K562 (cell line): ENCODE measurements at places on chromosomes 11 and 22. TPM values are rescaled to one million over a fixed set of nuclear protein-coding genes. Genes with fewer than 3 reads are reported as not detected.

DNA sequence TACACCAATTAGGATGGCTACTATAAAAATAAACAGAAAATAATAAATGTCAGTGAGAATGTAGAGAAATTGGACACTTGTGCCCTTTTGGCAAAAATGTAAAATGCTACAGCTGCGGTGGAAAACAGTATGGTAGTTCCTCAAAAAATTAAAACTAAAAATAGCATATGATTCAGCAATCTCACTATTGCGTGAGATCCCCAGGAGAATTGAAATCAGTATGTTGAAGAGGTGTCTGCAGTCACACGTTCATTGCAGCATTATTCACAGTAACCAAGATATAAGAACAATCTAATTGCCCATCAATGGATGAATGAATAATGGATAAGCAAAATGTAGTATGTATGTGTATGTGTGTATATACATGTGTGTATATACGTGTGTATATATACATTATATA is 6.8 kb downstream of the OR52N2 start:
- DNase-seq: peak; percentile 23

- no peak for DNase-seq
Measured at GRCh38 chr11:20559523-20560300, 39.7 kb upstream of the SLC6A5 start.

- DNase-seq: no peak
Measured at GRCh38 chr22:30828187-30829155, 133.8 kb downstream of the OSBP2 start.

DNA sequence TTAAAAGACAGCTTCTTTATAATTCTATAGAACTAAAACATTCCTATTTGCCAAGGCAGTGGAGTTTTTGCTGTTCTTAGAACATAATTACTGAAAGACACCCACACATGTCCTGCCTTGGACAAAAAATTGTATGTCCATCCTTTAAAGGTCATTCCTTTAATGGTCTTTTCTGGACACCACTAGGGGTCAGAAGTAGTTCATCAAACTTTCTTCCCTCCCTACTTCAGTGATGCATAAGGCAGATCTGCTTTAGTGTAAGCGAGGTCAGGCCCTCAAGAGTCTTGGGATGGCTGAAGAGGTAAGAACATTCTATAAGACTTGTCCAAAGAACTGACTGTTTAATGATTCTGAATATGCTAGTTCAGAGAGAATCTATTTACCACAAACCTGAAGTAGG is 4.3 kb upstream of the OR51V1 start:
- peak; percentile 73 for DNase-seq

MYBPC3 gene
- not detected in 2 replicates for total RNA-seq

- no peak for DNase-seq
Measured at GRCh38 chr11:113014262-113015097, 53.3 kb downstream of the NCAM1 start.

DNA sequence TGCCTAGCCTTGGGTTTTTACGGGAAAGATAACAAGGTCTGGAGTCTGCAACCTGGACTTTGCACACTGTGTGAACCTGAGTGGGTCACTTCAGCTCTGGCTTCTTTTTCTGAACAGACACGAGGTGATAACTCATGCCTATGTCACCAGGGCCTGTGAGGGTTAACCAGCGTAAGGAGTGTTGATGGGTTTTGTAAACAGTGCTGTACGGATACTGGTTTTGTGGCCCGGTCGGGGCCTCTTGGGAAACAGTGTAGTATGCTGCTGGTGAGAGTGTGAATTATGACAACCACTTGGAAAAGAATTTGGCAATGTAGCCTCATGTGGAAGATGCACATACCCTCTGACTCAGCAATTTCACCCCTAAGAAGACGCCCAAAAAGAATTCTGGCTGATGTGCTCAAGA is 266.8 kb downstream of the MN1 start:
- DNase-seq: no peak

GRCh38 chr11:22520521-22520920 is 105.1 kb downstream of the FANCF start:
- DNase-seq: no peak

DBX1 gene
- not detected in 2 replicates for total RNA-seq

GRCh38 chr11:19445771-19446170 is 205.0 kb upstream of the E2F8 start:
- no peak for DNase-seq

PHOX2A gene
- total RNA-seq: not detected in 2 replicates

- DNase-seq: no peak
Measured at GRCh38 chr11:123775715-123776549, 21.6 kb upstream of the OR6X1 start.

GRCh38 chr11:110029714-110030113 is 63.5 kb upstream of the ZC3H12C start:
- DNase-seq: no peak

DNA sequence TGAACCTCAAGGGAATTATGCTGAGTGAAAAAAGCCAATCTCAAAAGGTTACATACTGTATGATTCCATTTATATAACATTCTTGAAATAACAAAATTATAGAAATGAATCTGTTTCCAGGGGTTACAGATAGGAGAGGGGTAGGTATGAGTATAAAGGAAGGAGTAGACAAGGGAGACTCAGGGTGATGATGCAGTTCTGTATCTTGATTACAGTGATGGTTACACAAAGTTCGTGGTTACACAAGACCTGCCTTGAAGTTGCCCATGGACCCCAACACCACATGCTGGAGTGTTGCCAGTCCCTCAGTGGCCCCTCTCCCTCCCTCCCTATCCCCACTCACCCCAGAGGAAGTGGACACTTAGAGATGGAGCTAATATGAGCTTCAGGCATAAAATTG is 20.3 kb downstream of the STK33 start:
- no peak for DNase-seq

DNA sequence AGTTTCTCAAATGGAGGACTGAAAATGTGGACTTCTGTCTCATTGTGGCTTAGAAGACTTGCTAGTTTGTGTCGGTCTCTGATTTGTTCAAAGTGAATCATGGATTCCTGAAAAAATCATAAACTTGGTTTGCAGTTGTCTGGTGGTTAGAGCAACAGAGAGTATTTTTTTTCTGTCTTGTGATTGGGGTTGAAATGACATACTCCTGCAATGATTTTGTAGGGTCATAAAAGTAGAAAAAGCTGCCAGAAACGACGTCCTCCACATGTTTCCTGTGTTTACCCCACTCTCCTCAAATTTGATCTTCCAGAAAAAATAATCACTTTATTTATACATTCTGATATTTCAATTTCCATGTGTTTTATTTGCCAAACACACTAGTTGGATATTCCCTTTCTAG is 219.2 kb upstream of the PGR start:
- DNase-seq: no peak

DNA sequence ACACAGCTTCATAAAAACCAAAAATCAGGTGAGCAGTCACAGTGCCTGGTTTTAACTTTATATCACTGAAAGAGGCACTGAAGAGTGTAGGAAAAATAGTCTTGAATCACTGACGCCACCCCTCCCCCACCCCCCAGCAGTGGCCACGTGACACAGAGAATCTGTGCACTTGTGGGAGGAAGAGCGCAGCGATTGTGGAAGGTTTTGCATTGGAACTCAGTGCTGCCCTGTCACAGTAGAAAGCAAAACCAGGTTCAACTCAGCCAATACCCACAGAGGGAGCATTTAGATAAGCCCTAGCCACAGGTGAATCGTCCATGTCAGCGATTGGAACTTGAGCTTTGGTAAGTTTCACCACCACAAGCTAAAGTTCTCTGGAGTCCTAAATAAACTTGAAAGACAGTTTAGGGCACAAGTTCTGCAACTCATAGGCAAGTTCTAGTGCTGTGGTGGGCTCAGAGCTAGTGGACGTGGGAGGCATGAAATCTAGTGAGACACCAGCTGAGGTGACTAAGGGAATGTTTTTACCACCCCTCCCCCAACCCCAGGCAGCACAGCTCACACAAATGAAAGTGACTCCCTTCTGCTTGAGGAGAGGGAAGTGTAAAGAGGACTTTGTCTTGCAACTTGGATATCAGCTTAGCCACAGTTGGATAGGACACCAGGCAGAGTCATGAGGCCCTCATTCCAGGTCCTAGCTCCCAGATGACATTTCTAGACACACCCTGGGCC is 13.3 kb downstream of the OR52B2 start:
- no peak for DNase-seq

DNA sequence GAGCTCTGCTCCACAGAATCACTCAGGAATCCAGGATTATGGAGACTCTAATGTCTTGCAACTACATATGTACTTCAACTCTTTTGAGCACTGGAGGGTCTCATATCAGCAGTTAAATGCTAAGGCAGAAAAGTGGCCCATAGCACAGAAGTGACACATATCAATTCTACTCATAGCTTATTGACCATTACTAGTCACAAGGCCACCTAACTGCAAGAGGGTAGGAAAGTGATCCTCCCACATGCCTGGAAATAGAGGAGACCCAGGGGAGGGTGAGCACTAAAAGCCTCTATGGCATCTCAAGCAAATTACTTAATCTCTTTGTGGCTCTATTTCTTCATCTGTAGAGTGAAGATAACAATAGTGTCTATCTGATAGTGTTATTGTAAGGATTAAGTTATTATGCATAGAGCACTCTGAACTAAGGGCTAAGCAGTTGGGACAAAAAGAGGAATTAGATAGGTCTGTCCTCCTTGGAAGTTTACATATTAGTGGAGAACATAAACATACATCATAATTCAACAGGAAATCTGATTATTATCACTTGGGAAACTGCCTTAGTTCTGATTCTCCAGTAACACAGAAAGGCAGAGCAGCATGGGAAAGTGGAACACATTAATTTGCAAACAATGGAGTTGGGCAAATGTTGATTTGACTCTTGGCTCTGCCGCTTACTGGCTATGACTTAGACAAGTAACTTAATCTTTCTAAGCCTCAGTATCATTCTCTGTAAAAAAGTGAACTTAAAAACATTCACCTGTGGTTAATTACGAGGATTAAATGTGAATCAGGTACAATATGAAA is 25.1 kb upstream of the USP47 start:
- DNase-seq: no peak

DNA sequence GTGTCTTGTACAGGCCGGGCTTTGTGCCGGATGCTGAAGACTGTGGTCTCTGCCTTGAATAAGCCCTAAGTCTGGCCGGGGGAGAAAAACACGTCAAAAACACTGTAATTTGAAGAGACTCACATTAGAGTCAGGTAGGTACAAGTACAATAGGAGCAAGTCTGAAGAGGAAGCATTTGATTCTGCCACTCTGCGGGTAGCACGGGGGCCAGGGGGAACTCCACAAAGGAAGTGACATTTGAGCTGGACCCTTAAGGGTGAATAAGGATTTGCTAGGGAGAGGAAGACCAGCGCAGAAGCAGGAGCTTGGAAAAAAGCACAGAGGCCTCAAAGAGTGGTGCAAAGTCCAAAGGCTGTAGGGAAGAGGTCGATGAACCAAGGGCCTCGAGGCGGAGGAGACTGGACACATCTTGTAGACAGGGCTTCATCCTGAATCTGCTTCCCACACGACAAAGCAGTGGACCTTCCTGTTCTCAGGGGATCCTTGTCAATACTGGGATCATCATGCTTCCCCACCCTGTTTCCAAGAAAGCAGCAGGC is 38.7 kb downstream of the BUD13 start:
- DNase-seq: no peak

DNA sequence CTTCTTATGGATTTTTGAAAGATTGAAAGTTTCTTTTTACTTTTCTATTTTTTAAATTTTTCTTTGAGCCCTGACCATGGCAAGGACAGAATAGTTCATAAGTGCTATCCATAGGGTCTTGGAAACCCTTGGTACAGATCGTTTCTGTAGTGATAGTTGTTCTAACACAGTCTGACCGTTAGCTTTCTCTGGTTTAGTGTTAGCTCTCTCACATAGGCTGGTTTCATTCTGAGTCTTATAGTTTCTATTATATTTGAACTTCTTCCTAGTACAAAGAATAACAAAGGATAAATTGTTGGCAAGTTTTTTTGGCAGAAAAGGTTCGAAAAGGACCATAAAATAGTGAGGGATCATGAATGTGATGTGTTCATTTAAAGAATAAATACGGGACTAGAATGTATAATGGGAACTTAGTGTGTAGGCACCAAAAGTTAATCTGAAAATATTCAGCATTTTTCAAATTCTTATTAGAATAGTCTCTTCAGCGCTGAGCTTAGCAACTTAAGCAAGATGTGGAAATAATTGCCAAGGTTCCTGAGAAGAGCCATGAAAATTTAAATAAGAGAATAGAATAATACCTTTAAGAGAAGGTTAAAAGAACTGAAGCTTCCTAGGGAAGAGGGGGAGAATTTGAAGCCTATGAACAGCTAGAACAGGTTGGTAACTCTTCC is 24.1 kb downstream of the FDX1 start:
- DNase-seq: no peak

GRCh38 chr22:49969751-49970527 is 9.4 kb downstream of the PIM3 start:
- DNase-seq: no peak
